ENCODE measurements at places on chromosomes 12 and 14.

DNA sequence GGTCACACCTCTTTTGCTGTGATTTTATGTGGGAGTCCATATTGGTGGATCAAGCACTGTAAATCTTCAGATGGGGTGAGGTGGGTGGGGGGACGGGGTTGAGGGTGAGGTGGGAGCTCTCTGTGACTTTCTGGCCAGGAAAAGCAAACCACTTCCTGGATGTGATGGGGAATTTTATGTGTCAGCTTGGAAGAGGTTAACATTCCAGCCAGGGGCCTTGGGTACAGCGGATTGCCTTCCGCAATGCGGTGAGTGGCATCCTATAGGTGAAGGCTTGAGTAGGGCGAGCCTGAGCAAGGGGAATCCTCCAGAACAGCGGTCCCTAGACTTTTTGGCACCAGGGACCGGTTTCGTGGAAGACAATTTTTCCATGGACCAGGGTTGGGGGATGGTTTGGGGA, 36.2 kb downstream of the DLK1 start:
- no peak for DNase-seq

DNA sequence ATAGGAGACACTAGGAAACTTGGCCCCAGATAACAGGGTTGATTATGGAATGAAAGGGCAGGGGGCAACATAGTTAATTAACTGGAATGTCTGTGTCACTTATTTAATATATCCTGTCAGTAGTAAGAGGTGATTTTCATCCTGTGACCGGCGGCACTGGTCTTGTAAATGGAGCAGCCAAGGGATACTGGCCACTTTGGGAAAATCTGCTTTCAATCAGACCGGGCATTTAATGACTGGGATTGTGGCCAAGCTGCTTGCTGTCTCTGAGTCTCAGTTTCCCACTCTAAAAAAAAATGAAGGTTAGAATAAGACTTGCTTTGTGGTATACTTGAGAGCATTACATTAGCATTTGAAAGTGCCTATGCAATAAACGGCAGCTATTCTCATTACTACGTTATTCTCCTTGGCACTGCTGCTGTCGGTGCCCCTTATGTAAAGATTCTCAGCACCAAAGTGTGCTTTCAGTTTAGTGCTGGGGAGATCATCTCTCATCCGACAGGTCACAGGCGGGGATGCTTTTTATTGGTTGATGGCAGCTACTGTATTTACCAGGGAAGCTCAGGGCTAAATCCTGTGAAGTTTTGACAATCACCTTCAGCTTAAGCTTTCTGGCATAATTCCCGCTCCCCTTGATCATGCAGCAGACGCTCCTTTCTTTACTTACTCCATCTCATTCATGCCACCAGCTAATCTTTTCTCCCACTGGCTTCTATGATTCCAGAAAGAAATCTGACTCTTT, 162.1 kb downstream of the ESRRB start:
- no peak for DNase-seq

GRCh38 chr12:79021021-79021420, 156.4 kb downstream of the SYT1 start:
- DNase-seq, result no peak

DNA sequence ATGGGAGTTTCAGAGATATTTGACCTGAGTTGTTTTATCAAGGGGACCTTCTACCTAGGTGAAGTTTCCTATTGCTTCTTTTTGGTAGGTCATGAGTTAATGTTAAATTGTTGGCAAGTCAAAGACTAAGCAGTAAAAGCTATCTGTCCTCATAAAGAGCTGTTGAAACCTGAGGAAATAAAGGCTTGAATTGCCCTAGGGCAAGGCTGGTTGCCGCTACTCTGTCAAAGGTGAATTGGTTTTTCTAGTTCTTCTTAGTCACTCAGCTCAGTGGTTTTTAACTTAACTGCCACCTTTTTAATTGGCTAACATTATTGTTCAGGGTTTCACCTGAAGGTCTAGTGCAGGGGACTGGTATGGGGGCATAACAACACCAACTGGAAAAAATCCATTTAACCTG, 441.6 kb upstream of the FBXO33 start:
- no peak for DNase-seq

GRCh38 chr12:65420941-65421340, 142.5 kb downstream of the MSRB3 start:
- no peak for DNase-seq
